ENCODE measurements at places on chromosomes 3 and 15.

DNA sequence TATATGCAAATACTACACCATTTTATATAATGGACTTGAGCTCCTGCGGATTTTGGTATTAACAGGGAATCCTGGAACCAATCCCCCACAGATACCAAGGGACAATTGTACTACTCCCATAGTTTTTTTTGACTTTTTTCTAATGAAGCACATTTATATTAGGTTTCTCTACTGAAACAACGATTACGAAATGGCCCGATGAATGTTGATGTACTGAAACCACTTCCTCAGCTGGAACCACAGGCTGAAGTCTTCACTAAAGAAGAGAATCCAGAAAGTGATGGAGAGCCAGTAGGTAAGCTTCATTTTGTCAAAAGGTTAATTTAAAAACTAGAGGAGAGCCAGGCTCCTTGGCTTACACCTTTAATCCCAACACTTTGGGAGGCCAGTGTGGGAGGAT is 121.5 kb upstream of the LRRFIP2 start:
- no peak for DNase-seq

GRCh38 chr3:59749291-59749690 is 699.5 kb upstream of the CFAP20DC start:
- DNase-seq: no peak

- DNase-seq: peak; percentile 22
Observed at GRCh38 chr3:129824926-129825541, 68.5 kb downstream of the TMCC1 start.

- peak; percentile 56 for DNase-seq
Observed at GRCh38 chr3:56923526-56924224, 121.9 kb upstream of the ARHGEF3 start.

DNA sequence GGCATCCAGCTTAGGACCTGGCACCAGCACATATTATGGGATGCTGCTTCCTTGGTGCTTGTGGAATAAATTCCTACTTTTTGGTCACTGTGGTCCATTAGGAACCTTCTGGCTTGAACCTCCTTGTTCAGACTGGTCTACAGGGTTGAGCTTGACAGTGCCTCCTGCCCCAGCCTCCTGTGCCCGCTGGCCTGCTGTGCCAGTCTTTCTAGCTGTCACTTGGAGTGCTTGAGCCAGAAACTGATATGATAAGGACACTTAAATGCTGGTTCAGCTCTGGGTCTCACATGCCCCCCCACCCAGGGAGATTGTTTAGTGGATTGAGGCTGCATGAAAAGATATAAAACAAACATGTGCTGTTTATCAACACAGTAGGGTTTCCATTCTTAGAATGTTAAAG is 147.8 kb downstream of the SLCO3A1 start:
- DNase-seq: no peak

DNA sequence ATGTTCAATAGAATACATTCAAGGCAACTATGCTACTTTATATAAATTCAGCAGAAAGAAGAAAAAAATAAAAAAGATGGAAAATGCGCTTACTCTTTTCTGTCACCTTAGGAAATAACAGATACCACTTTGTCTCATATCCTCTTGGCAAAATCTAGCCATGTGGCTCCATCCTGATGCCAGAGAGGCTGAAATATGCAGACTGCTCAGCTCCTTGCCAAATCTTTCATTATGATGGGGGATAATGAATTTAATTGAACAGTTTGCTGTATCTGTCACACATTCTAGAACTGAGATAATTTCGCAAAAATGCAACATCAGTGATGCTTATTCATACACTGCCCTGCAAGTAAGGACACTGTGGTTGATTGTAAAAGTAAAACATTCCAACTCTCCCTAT is 1081.5 kb downstream of the PLOD2 start:
- DNase-seq: no peak

DNA sequence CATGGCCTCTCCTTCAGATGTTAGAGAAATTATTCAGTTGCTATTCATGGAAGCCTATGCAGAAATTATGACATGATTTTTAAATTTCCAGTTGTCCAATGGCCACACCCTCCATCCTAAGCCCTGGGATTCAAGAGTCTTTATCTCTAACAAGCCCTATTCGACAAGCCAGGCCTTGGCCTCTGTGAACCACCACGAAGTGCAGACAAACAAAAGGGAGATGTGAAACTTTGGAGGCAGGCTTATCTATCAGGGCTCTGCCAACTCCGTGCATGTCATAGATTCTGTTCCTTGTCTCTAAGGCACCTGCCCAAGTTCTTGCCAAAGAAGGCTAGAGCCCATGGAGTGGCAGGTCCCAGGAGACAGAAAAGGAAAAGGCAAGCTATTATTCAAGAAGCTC is 212.4 kb upstream of the ADAMTS9 start:
- DNase-seq: no peak

- DNase-seq: no peak
Observed at GRCh38 chr15:65362491-65362890, 15.3 kb downstream of the IGDCC3 start.

DNA sequence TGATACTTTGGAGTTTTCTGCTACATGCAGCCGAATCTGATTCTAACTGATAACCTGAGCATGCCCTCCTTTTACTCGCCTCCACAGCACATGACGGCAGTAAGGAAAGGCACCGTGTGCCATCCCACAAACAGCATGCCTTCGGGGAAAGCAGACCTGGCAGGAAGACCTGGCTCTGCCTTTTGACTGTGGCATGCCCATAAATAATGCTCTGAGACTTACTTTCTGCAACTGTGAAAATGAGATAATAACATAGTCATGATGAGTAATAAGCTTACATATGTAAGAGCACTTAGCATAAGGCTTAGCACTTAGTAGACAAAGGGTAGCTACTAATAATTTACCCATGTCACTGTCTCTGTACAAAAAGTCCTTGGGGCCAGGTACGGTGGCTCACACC is 32.9 kb downstream of the MTHFS start:
- DNase-seq: peak; percentile 93

DNA sequence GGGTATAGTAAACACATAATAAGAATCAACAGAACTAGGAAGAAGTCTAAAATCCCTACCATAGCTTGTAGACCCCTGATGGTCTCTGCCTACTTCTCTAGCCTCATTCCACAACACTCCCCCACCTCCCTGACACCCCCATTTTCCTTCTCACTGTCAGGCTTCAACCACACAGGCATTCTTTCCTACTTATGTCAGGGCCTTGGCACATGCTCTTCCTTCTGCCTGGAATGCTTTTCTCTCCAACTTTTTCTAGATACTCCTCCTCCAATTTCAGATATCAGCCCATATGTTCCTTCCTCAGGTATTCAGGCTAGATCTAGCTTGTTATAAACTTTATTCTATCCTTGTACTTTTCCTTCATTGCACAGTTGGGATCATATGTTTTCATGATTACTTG is 106.0 kb upstream of the MRPL3 start:
- DNase-seq: peak; percentile 57

DNA sequence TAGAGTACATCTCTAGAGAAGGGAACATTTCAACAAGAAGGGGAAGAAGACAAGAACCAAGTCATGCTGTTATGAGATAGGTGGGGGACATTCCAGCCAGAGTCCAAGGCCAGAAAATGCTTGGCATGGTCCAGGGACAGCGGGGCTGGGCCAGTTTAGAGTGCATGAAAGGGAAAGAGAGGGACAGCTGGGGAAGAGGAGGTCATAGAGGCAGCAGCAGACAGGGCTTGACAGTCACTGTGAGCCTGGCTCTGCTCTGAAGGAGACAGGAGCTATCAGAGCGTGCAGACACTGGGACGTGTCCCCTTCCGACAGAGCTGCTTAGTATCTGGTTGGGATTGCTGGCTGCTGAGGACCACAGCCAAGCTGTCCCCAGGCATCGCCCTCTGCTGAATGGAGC is 35.7 kb upstream of the PRR20G start:
- DNase-seq: no peak

GRCh38 chr3:187568171-187568570 is 102.0 kb downstream of the SST start:
- DNase-seq: peak; percentile 45

GRCh38 chr3:73546961-73547360 is 77.8 kb downstream of the PDZRN3 start:
- DNase-seq: peak; percentile 3

DNA sequence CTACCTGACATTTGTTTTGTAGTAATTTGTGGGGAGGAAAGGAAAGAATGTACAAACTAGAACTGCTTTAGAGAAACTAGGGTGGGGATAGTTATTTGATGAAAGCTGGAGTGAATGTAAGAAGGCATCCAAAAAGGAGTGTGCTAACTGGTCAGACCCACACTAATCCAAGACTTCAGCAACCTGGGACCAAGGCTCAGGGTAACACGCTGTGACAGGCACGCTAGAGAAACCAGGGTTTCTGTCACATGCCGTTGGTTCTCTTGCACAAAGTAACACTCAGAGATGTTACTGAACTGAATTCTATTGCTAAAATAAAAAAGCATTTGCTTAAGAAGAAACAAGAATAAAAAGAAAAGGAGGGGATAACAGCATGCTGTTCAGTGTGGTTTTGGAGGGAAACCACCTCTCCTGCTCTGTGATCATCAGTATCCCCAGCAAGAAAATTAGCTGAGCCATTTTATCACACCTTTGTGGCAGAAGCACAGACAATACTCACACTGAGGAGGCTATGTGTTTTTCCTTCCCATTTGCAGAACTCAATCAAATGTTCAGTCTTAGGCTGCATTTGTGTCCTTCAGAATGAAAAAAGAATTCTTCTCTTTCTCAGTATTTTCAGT is 2.8 kb upstream of the CCDC80 start:
- no peak for DNase-seq

DNA sequence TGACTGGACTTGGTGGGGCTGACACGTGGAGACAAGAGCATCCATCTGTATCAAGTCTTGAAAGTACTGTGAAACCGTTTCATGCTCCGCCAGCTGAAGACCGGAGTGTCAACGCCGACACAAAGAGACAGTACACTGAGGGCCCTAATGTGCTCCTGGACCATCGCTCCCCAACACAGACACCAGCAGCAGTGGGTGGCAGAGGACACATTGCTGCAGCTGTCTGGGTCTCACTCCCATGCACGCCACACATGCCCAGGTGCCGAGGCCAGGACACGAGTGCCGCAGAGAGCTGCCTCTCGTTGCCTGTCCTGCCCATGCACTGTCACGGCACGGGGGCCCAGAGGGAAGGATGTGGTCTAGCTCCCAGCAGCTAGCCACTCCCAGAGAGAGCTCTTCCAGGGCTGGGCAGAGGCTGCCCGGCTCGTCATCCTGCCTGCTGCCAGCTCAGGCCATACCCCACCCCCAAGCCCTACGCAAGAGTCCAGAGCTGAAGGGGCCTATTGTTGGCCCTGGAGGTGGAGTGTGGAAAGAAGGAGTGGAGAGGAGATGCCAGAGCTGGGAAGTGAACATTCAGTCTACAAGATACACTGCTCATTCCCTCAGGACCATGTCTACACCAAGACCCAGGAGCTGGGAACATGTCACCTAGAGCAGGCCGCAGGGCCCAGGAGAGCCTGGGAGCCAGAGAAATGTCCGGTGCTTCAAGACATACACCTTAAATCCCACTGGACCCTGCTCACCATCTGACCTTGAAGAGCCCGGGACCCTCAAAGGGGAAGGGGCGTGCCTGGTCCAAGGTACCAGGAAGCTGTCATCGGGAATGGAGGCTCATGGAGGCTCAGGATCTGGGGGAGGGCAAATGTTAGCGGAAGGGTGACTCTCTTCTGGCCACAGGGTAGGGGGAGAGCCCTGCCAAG is 7.7 kb downstream of the TNK2 start:
- no peak for DNase-seq

DNA sequence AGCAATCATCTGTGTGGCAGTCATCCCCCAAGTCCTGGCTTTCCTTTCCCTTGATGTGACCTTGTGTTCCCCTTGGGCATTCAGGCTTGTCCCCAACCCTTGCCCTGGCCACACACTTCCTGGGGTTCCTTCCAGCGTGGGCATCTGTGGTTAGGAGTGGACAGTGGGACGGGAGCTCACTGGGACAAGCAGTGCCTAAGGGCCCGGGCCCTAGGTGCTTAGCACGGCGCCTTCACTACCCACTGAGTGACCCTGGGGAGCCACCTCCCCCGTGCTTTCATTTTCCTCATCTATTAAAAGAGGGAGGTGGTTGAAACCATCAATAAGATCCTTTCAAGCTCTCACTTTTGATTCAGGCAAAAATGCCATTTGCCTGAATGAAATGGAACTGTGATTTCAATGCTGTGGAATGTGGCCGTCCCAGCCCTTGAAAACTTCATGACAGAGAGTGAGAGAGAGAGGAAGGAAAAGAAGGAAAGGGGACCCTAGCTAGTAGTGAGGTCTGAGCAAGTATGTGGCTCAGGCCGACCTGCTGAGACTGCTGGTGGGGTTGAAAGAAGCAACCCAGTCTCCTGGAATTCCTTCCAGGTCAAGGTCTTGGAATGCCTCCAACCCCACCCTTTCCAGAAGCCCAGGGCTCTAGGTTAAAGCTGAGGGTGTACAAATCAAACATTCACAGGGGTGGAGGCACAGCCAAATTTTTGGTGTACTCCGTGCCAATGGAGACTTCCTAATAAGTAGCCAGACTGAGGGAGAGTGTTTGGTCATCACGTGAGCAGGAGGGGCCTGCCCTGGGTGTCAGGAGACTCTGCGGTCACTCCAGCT is 302.9 kb downstream of the TLE3 start:
- no peak for DNase-seq

DNA sequence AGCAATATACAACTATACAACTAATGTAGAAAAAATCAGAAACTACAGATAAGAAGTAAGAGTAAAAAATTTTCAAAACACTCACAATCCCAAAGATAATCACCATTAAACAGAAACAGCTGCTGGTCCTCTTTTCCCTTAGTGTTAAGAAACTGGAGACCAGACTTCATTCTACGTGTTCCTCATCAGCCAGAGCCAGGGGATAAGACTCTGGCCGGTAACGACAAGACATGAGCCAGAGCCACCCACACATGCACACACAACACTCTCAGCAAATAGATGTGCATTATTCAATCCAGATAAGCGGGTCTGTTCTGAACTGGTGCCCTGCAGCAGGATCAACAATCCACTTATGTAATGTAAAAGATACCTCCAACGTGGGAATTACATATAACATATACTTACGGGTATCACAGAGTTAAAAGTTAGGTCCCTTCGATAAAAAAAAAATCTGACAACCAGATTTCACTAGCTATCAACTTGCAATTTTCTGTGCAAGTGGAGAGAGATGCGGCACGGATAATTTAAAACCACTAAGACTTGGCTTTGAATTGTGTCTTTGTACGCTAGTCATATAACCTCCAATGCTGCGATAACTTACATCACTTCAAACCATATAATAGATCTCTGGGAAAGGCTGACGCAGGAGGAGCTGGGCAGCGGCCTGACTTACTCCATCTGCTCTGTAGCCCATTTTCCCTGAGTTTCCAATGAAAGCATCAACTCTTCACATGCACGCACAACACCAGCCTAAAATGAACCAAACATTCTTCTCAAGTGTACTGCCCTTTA is 17.8 kb downstream of the PRICKLE2 start:
- DNase-seq: no peak

- no peak for DNase-seq
Observed at GRCh38 chr3:129618901-129619671, 12.6 kb upstream of the PLXND1 start.

DNA sequence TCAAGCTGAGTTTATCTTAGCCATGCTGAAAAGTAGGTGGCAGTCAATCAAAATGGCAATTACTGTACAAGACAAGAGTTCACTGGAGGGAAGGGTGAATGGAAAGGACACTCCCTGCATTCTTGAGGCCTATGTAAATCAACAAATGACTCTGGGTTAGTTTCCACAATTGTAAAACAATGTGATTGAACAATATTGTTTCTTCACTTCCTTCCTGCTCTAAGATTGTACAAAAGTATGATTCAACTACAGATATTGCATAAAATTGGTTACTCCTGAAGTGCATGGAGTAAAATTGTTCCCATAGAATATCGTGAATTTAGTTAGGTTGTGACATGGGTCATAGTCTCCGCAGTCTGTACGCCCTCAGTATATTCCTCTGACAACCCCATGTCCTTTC is 277.6 kb downstream of the LPP start:
- peak; percentile 57 for DNase-seq
